ENCODE measurements at places on chromosomes 3 and 15.

GRCh38 chr15:44458429-44458828, 31.0 kb downstream of the CTDSPL2 start:
- DNase-seq = no peak

- DNase-seq = no peak
Observed at GRCh38 chr15:48644467-48644826, 1.1 kb downstream of the FBN1 start.

DNA sequence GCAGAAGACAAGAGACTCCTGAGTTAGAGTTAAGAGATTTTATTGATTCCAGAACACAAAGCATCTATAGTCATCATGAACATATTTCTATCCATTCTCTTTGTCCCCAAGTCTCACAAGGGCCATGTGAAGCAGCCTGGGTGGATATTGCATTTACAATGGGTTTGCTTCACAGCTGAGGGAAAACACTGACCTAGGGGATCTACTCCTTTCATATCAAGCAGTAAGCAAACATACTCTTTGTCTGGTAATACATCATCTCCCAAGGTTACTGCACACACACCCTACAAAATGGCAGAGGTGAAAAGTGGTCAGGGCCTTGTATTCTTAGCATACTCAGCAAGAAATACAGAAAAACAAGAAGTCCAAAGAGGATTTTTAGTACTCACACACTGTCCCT, 267.7 kb upstream of the BCHE start:
- no peak for DNase-seq

DNA sequence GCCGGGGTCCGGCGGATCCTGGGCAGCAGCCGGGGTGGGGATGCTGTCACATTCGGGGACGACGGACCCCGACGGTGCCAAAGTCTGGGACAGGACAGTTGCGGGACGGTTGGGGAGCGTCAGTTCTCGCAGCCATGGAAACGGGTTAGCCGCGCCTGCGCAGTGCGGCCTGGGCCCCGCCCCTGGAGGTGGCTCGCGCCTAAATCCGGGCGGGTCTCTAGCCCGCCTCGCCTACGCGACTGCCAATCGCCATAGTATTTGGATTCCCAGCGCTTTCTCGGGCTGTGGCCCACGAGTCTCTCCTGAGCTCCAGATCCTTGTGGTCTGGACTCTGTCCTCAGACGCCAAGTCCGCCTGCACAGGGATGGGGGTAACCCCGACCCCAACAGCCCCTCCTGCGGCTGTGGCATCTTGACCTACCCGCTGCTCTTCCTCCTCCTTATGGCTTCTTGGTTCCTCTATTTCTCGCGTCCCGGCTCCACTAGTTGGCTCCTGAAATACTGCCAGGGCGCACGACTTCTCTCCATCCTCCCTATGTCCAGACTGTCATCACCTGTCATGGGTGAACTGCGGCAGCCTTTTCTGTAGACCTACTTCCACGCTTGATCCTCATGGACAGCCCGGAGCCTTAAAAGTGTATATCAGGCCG, at the start of gene ZMYND10:
Gene ZMYND10, minus strand, starts transcription at position 147 of the 649 bp plus-strand sequence. CDS start 153 bp downstream, outside the sequence.
- peak; percentile 61 for DNase-seq

DNA sequence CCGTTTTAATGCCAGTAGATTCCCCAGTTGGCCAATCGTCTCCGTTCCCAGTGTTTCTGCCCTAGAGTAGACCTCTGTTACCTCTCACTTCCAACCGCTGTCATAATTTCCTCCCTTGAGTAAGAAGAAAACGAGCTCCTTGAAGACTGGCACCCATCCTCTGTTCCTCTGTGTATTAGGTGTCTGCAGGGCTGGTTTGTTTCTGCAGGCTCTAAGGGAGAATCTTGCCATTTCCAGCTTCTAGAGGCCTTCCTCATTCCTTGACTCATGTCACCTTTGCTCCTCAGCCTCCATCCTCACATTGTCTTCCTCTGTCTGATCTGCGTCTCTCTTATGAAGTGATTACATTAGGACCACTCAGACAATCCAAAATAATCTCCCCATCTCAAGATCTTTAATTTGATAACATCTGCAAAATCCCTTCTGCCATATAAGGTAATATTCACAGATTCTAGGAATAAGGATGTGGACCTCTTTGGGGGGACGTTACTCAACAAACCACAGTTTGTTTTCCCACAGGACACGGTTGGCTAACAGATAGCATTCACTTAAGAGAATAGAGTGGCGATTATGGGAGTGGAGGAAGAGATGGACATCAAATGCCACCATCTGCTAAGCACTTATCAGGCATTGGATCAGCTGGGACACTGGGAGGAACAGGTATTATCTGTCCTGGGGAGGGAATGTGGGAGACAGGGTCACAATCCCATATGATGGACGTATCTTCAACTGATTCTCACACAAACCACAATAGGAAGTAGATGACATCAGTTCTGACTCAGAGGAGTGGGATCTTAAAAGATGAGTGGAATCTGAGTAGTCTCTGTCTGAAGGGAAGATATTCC, 17.1 kb downstream of the ARHGAP31 start:
- DNase-seq = no peak

DNA sequence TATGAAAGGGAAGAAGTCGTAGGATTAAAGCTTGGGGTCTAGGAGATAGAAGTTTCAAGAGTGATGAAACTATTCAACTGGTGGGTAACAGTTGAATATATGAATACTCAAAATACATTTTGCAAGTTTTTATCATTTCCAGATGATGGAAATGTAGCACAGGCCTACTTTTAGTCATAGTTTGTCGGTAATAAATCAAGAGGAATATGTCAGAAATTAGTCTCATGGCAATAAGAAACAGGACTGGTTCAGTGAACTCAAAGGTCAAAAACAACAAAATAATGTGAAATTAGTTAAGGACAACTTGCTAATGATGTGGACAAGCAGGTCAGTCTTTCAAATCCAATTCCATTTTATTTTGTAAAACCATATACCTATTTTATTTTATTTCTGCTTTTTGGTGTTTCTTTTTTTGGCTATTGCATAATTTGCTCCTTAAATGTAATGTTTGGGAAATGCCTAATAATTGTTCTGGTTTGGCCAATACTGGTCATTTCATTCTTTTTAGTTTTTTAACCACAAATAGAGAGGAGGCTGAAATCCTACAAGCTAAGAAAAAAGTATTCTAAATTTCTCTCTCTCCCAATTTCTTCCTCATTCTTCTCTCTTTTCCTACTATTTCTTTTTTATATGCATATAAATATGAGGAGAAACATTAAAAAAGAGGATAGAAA, 195.2 kb upstream of the ARHGEF26 start:
- no peak for DNase-seq

- DNase-seq = peak; percentile 22
Observed at GRCh38 chr15:75723847-75724660, 11.4 kb upstream of the CSPG4 start.

GRCh38 chr15:74891469-74891868, 1.6 kb downstream of the MPI start:
- DNase-seq = no peak

DNA sequence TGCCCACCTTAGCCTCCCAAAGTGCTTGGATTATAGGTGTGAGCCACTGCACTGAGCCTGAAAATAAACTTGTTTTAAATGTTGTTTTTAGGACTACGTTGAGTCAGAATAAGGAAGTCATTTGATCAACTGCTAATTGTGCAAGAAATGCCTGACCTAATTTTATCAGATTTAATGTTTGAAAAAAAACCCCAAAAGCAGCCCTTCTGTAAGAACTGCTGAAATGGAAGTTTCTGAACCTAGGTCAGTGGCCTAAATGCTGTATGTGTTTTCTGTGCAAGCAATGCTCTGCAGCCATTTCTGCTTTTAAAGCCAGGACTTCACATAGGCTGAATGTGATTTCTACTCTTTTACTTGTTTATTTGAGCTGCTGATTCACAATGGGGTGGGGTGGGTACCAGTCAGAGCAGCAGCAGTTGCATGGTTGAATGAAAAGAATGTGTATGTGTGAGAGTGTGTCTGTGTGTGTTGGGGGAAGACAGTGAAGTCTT, 6.6 kb downstream of the GPX1 start:
- DNase-seq = no peak

DNA sequence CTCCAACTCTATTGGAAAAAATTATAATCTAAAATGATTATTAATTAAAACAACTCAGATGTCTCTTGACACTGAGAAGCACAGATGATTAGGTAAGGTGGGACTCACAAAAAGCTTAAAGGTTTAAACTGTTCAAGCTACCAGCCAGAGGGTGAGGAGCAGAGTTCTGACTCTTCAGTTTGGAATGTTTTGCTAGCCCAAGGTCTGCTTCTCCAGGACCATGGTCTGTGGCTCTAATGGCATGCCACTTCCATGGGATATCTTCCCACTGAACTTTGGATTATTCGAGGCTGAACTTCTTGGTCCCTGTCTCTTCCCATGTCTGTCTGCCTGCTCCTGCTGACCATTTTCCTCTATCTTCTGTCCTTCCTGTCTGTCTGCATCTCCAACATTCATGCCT, 49.2 kb downstream of the CACNA2D3 start:
- no peak for DNase-seq

- no peak for DNase-seq
Observed at GRCh38 chr3:140145528-140145927, 210.5 kb downstream of the CLSTN2 start.

DNA sequence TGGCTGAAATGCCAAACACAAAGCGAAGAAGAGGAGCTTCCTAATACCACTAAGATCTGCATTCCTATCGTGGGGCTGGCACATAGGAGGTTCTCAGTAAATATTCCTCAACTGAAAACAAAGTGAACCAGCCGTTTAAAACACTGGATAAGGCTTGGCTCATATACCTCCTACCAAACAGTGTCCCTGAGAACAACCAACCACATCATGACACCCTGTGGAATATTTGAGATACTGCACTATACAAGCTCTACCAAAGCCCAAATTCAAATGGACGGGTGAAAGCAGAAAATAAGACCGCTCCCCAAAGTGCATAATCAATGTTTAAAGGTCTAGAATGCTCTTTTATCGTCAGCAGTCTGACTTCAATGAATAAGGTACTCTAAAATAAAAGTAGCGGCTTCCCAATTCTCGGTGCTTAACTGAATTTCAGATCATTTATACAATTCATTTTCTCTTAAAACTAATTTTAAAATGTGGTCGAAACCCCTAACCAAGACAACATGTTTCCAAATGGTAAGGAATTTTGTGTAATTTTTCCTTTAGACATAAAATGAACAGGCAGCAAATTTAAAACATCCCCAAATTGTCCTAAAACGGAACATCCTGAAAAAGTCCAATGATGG, 425.8 kb downstream of the ERC2 start:
- DNase-seq = no peak

DNA sequence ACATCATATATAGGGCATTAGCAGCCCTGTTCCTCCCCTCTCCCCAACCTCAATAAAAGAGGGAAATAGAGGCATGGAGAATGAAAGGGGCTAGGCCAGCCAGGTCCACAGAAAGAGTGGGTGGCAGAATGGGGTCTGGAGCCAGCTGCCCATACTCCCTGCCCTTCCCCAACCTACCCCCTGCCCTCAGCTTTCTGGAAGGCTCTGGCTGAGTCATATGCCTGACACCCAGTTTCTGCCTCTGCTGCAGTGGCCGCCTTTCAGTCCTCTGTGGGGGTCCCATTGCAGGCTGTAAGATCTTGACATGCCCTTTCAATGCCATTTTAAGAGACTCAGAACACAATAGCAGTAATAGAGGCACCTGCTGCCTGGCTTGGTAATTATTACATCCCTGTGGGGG, 95.7 kb downstream of the LINGO1 start:
- DNase-seq = no peak

- no peak for DNase-seq
Observed at GRCh38 chr15:55402707-55403106, 5.5 kb downstream of the CCPG1 start.

GRCh38 chr3:102361101-102361500, 73.7 kb upstream of the ZPLD1 start:
- no peak for DNase-seq

GRCh38 chr3:12984023-12984823, 89.0 kb downstream of the IQSEC1 start:
- DNase-seq = peak; percentile 53

GRCh38 chr3:106811376-106811775, 565.9 kb upstream of the CCDC54 start:
- DNase-seq = no peak

DNA sequence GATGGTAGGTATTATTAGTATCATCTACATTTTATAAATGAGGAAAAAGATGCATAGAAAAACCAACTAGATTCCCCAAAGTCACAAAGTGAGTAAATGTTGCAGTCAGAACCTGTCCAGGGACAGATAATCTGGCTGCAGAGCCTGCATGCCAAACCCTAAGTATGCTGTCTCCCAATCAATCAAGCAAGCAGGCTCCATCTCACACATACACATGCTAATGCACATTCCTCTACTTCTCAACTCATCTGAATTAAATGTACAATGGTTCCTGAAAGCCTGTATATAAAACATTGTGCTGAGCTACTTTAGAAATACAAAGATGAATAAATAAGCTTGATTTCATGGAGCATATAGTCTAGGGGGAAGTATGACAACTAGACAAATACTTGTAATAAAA, 101.0 kb downstream of the CBLB start:
- no peak for DNase-seq

DNA sequence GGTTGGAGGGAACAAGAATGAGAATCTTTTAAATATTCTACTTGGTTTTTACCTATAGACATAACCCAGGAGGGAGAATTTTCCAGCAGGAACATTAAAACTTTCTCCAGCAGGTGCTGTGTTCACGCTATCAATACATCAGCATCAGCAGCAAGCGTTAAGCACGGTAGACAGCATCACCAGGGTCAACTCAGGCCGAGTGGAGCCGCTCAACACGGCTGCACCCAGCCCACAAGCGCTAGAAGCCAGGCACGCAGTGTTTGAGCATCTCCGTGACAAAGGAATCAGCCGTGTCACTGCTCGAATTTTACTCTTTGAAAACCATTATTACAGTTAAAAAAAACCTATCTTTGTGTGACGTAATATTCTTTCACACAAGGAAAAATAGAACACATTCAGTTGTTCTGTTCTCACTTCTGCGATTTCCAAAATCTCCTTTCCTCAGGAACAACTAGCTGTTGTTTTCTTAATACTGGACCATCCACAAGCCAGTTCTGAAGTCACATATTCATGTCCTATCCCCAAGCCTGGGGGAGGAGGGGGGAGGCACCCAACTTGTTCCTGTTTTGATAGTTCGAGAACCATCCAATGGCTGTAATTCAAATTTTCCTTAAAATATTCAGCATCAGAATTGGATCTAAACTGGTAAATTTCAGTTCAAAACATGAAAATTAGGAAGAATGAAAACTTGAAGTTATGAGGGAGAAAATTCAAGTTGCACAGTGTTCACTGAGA, 77.9 kb downstream of the ADAMTS17 start:
- DNase-seq = no peak

DNA sequence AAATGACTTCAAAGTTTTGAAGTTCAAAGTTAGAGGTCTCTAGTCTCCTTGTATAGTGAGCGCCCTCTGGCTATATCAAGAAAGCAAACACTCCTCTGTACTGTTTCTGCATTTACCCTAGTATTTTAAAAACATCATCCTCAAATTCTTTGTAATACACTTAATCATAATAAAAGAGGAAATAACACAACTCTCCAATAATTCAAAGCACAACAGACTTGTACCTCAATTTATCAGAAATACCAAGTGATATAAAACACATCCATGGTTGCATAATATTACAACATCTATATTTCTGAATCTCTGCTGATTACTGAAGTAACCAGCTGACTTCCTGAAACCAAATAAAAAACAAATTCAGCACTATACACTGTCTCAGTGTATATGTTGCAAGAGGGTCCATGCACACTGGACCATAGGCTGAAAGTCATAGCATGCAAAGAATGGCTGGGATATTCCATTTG, 12.5 kb downstream of the PLOD2 start:
- no peak for DNase-seq

Data from stimulated activated naive CD4-positive, alpha-beta T cell treated with Interleukin-2 at 50 U/mL for 16 hours (primary cell).